ENCODE measurements at places on chromosomes 16 and 17.

GRCh38 chr17:61338000-61338798 lies 61.4 kb upstream of the TBX2 start:
- DNase-seq, result no peak

- no peak for DNase-seq
Observed at GRCh38 chr16:53766304-53767016, 62.5 kb downstream of the FTO start.

GRCh38 chr16:7638306-7638705 lies 305.7 kb downstream of the RBFOX1 start:
- peak; percentile 43 for DNase-seq

DNA sequence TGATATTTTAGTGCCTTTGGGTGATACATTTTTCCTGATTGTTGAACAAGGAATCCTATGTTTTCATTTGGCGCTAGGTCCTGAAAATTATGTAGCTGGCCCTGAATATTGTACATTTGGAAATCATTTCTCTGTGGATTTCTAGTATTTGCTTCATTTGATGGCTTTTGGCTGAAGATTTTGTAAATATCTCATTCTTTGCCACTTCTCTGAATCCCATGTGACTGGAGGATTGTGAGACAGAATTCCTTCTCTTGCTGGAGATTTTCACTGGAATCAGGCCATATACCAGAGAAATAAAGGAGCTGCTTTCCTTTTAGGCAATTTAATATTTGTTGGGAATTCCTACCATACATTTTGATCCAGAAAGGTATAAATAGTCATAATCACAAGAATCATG lies 8.6 kb downstream of the KRT28 start:
- DNase-seq, result peak; percentile 29

DNA sequence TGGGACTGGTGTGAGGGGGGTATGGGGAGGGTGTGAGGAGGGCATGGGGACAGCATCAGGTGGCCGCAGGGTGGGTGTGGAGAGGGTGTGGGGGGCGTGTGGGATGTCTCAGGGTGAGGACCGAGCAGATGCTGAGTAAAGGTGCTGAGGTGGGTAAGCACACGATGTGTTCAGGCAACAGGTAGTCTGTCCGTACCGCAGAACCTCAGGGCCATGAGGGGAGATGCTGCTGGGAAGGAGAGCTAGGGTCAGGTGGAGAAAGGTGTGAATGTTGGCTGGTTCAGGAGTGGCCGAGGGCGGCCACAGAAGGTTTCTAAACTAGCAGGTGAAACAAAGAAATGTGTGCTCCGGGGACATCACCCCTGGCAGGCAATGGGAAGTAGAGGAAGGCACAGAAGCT lies 80.0 kb upstream of the CDH5 start:
- DNase-seq, result no peak

GRCh38 chr17:29179232-29180033 lies 765 bp downstream of the MYO18A start:
- no peak for DNase-seq

DNA sequence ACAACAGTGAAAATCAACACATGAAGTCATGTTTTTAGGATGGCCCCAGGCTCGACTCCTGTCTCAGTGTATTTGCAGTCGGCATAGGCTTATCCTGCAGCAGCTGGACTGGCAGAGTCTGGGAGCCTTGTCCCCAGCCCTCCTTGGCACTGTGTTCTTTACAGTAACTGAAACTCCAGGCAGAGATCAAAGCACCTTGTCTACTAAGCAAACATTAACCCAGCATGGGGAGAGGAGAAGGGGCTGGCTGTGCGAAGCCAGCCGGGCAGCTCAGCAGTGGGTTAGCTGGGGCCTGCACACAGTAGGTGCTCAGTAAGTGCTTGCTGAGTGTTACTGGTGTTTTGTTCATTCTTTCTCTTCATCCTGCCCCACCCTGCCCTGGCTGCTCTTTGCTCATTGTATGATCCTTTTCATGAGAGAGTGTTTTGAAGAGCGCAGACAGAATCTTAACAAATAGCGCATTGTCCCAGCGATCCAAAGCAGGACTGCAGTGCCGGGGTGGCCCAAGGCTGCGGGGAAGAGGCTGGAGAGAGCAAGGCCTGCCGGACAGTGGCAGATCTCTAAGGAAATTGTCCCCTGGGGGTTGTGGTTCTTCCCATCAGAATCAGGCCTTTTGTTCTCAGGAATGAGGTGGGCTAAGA lies 23.5 kb upstream of the ITGB4 start:
- DNase-seq, result no peak

DNA sequence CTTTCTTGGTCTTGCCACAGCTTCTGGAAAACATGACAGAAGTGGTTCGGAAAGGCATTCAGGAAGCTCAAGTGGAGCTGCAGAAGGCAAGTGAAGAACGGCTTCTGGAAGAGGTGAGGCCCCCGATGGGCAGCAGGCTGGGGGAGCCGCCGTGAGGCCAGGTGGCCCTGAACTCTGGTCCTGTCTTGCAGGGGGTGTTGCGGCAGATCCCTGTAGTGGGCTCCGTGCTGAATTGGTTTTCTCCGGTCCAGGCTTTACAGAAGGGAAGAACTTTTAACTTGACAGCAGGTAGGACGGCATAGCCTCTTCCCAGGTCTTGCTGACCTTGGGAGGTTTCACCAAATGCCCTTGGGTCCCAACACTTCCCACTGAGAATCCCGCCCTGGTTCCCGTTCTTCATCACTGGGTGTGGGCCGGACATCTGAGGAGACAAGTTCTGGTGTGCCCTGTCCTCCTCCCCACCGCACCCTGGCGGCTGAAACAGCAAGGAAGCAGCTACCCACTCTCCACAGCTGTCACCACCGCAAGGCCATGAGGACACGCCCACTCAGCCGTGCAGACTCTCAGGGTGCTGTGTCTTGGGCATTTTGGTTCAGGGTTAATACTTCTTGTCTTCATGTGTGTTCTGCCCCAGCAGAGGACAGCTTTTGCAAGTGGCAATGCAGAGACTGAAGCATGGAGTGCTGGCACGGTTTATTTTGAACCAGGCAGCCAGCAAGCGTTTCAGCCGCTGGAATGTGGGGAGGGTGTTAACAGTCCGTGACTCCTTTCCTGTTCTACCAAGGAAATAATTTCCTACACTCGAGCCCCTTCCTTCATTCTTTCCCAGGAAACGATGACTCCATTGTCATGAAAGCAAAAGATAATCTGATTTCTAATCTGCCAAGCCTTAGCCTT lies 21.4 kb downstream of the NTAN1 start:
- DNase-seq, result no peak

GRCh38 chr16:57773019-57773418 lies 29.3 kb downstream of the KIFC3 start:
- no peak for DNase-seq

- no peak for DNase-seq
Observed at GRCh38 chr17:78390241-78391050, 12.0 kb downstream of the PGS1 start.

- no peak for DNase-seq
Observed at GRCh38 chr17:78892062-78892456, 10.9 kb downstream of the CEP295NL start.

GRCh38 chr17:79741751-79742588 lies 11.2 kb downstream of the ENPP7 start:
- peak; percentile 68 for DNase-seq

- DNase-seq, result no peak
Observed at GRCh38 chr17:77666881-77667395, 291.6 kb upstream of the TNRC6C start.

DNA sequence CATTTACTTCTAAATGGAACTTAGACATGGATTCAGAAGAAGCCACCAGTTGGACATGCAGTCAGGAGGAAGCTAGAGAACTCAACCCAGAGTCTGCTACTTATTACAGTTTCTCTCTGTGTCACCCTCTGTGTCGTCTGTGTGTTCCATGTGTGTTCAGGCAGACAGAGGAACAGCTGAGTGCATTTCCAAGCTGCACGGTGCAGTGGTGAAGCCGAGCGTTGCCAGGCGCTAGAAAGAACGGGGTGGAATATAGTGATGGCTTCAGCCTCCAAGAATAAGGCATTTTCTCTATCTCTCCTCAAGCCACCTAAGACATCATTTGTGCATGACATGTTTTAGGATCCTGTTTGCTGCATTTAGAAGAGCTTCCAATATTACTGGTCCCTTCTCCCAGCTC lies 101.1 kb upstream of the CCL2 start:
- DNase-seq, result no peak

DNA sequence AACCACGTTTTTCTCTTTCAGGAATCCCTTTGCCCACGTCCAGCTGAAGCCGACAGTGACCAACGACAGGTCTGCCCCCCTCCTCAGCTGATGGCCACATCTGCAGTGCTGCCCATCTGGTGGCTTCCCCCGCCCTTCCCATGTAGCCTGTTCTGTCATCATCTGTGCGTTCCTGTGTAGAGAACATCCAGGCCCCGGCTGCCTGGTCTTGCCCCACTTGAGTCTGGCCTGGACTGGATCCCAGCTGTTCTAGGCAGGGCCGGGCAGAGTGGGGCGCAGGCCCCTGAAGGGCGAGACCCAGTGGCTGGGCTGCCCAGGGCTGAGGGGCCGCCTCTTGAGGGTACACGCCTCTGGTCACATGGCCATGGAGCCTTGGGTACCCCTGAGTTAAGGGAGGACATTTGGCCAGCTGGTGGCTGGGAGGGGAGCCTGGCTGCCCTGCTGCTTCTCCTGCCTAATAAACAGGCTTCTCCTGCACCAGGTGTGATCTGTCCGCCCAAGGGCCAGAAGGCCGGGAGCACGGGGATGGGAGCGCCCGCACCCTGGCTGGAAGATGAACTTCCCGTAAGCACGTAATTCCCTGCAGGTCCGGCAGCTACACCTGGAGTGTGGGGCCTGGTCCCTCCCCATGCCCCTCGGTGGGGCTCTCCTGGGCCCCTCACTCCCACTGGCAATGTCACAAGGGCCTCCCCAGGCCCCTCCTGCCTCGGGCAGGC lies 49.4 kb upstream of the PVALEF start:
- no peak for DNase-seq

- DNase-seq, result no peak
Observed at GRCh38 chr16:51941412-51941811, 605.5 kb downstream of the TOX3 start.

DNA sequence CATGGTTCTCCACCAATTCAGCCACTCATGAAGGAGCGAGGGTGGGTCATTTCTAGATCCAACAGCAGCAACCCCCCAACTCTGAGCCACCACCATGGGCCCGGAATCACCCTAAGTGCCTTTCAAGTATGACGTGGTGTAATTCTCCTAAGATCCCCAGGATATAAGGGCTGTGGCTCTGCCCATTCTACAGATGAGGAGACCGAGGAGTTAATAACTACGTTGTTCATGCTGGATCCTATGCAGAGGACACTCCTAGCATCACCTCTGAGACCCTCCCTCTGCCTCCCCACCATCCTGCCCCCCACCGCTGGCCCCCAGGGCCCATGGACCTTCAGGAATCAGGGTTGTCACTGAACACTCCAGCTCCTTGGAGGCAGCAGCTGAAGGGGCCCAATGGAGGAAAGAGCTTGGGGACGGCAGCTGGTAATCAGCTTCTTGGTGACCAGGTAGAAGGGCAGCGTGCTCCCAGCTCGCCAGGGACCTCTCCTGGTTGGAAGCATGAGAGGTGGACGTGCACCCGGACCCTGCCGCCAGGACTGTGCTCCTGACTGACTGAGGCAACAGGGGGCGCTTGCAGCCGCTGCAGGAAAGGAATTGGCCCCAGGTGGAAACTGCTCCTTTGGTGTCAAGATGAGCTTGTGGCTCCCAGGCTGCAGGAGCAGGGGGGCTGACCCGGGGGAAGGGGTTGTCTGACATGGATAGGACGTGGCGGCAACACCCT lies 28.2 kb upstream of the CACNG1 start:
- no peak for DNase-seq

DNA sequence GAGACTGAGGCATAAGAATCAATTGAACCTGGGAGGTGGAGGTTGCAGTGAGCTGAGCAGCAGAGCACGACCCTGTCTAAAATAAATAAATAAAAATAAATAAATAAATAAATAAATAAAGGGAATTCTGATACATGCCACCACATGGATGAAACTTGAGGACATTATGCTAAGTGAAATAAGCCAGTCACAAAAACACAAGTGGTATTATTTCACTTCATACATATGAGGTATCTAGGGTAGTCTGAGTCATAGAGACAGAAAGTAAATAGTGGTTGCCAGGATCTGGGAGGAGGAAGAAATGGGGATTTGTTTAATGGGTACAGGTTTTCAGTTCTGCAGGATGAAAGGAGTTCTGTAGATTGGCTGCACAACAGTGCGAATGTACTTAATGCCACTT lies 16.3 kb downstream of the PIPOX start:
- DNase-seq, result no peak

GRCh38 chr17:29613352-29613837 lies 9.3 kb downstream of the CORO6 start:
- peak; percentile 95 for DNase-seq

DNA sequence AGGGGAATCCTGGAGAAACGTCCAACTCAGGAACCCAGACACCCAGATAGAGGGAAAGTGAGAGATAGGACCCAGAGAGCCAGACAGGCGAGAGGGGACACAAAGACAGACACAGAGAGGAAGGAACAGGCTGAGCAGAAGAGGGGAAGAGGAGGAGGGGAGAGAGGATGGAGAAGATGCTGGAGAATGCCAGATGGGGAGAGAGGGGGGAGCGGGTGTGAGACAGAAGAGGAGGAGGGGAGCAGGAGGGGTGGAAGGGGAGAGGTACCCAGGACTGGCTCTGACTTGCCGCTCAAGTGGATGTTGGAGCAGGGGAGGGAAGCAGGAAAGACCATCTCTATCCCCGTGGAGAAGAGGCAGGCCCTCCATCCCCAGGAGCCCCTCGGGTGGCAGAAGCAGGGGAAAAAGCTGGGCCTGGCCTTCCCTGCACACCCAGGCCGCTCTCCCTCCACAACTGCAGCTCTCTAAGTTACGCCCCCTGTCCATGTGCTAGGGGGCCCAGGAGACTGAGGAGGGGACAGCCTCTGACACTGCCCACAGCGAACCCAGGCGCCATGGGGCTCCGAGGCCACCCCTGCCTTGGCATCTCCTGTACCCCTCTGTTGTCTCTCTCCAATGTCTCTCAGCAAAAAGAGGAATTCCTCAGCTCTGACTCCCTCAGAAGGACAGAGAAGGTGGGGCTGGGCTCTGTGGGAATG lies 4.8 kb downstream of the PPP1R9B start:
- no peak for DNase-seq

DNA sequence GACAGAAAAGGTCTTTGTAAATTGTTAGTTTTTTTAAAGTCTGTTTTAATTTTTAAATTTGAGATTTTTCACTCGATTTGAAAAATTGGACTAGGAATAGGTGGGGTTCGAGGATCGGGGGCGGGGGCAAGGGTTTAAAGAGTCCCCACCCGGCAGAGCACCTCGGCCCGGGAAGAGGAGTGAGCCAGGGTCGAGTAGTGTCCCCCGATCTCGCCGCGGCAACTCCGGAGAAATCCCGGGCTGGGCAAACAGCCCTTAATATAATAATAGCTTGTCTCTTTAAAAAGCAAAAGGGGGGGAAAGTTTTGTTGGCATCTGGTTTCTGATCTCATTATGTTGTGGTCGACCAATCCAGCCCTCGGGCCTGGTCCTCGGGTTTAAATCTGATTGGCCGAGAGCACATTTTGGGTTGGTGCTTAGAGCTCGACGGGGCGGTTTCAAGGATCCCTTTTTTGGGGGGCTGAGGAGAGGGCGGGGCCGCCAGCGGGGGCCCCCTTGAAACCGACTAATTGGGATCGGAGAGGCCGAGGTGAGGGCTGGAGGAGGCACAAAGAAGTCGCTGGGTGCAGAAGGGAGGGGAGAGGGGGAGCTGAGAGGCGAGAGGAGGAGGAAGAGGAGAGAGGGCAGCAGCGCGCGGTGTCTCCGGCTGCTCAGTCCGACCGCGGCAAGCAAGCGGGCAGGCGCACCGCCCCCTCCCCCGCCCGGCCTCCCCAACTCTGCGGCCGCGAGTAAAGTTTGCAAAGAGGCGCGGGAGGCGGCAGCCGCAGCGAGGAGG lies at the start of gene FZD2:
Gene FZD2, plus strand, starts transcription at position 653 of the 775 bp plus-strand sequence. CDS start 205 bp downstream, outside the sequence.
- peak; percentile 97 for DNase-seq

- DNase-seq, result no peak
Observed at GRCh38 chr16:51151435-51151960, 428 bp upstream of the SALL1 start.
